ENCODE measurements at places on chromosomes 1 and 21. TPM values are rescaled to one million over a fixed set of nuclear protein-coding genes. Genes with fewer than 3 reads are reported as not detected.
A peak's percentile ranks its signal among the peaks of the same experiment; 100 is the strongest.

Gene DRAXIN
- not detected for total RNA-seq

Gene SAMD13
- 0.45 TPM for total RNA-seq

DNA sequence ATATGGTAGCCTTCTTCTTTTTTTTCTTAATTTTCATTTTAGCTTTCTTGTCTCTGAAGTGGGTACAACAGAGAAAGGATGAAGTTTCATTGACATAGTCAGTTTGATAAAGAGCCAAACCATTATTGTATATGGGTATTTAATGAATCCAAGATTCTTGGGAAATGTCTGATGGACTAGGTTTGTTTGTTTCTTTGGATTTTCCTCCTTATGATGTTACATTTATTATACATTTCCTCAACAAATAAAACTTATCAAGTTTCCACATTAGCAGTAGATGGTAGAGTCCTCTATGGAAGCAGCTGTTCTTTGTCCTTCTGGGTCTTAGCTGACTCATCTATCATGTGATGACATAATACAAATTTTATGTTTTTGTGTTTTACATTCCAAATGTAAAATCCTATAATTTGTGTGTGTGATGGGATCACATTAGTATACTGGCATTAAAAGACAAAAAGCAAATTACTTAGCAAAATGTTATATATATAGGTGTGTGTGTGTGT is 6.0 kb downstream of the COL24A1 start:
- no peaks in the 10 kb centered on the region for H3K4me1 ChIP-seq
- H3K27me3 ChIP-seq: no peaks in the 10 kb centered on the region
- no peak for DNase-seq
- H3K4me3 ChIP-seq: no peak overlapping the region

DNA sequence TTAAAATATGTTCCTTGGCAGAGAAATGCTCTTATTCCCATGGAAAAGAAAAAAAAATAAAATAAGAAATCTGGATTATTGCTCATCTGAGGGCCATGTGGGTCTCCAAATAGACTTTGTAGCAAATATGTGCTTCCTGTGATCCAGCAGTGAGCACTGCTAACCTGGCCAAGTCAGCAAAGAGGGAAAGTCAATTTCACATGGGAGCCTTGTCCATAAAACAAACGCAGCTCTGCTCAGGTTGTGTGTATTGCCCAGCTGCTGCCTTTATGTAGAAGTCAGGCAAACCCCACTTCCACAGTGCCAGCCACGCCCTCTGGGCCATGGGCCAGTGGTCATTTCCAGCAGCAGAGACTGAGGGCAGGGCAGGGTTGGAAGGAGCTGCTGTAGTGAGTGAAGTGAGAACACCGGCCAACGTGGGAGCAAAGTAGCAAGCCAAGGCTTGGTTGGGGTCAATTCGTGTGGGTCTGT is 174.3 kb downstream of the LYPLAL1 start:
- peak; percentile 87 for DNase-seq
- H3K36me3 ChIP-seq: no peaks in the 10 kb centered on the region
- H3K4me1 ChIP-seq: no peaks in the 10 kb centered on the region
- no peaks in the 10 kb centered on the region for H3K27me3 ChIP-seq

DNA sequence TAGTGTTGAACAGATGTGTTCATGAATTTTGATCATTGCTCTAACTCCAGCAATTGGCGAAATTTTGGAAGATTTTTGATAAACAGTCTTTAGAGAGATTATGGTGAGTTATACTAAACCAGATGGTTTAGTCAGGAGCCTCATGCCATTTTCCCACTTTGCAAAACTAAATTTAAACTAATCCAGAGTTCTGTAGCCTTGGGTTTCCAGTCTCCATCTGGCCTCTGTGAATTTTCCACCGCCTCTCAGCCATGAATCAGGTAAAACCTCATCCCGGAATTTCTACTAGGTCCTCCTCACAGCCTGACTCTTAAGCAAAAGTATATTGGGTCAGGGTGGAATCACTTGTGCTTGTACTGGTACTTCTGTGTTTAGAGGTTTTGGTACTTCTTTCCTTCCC is 44.8 kb downstream of the CLEC20A start:
- DNase-seq: no peak
- H3K4me1 ChIP-seq: no peaks in the 10 kb centered on the region
- no peaks in the 10 kb centered on the region for H3K36me3 ChIP-seq
- H3K27me3 ChIP-seq: no peaks in the 10 kb centered on the region
- no peak overlapping the region for H3K27ac ChIP-seq
- H3K4me3 ChIP-seq: no peak overlapping the region

GRCh38 chr1:82695443-82695842 is 894.7 kb downstream of the ADGRL2 start:
- H3K27ac ChIP-seq: no peak overlapping the region
- no peak for DNase-seq
- H3K4me1 ChIP-seq: no peaks in the 10 kb centered on the region
- no peaks in the 10 kb centered on the region for H3K36me3 ChIP-seq
- no peaks in the 10 kb centered on the region for H3K27me3 ChIP-seq

- H3K36me3 ChIP-seq: no peaks in the 10 kb centered on the region
- no peaks in the 10 kb centered on the region for H3K27me3 ChIP-seq
- no peak overlapping the region for H3K4me3 ChIP-seq
- DNase-seq: no peak
- no peak overlapping the region for H3K27ac ChIP-seq
Measured at GRCh38 chr1:99326215-99326949, 62.1 kb downstream of the PLPPR4 start.

Gene LYPD8
- not detected for total RNA-seq

Gene RNF223
- total RNA-seq: not detected

DNA sequence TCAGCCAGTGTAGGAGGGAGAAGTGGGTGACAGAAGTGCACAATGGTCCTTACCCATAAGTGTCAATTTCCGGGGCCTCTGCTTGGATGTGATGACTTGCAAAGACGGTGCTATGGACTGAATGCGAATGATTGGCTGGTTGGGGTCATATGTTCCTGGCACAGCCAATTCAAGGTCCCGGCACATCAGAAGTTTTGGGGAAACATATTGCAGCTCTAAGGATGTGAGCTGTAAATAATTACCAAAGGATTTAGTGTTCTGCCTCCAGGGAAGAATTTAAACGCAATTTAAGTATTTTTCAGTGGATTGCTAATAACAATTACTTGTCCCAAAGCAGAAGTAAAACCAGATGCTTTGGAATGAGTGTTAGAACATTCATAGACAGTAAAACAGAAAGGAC is 26.9 kb upstream of the EXOSC10 start:
- H3K27me3 ChIP-seq: no peaks in the 10 kb centered on the region
- H3K4me1 ChIP-seq: no peaks in the 10 kb centered on the region

- H3K36me3 ChIP-seq: no peaks in the 10 kb centered on the region
- DNase-seq: no peak
- H3K27ac ChIP-seq: no peak overlapping the region
- no peak overlapping the region for H3K4me3 ChIP-seq
- H3K27me3 ChIP-seq: no peaks in the 10 kb centered on the region
Measured at GRCh38 chr1:193569983-193570269, 383.5 kb upstream of the B3GALT2 start.

All from aorta (tissue), 5 donors.